ENCODE measurements at places on chromosomes 4 and X.

- no peak for DNase-seq
These were observed 95.0 kb downstream of the ARX start for GRCh38 chrX:24920769-24921168.

DNA sequence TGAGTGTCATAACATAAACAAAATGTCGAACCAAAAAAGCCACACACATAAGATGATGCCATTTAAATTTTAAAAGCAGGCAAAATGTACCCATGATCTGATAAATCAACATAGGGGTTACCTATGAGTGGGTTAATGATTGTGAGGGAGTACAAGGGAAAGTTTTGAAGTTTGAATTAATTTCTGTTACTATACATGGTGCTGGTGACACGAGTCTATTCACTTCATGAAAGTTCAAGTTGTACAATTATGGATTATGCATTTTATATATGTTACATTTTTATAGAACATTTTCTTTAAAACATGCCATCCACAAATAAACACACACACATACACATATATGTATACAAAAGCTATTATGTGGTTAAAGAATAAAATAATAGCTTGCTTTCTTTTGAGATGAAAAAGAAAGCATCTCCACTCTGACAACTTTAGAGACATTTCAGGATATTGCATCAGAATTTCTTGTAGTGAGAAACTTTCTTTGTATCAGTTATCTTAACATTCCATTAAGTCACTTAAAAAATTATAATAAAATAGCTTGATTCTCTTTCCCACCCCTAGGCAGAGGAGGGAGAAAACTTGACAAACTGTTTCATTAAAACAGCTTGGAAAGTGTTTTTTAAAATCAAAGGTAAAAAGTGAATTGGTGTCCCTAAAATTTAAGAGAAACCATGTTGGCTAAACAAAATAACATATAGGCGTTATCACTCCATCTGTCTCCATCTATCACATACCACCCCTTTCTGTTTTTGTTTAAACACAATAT lies 891.8 kb upstream of the NDST4 start:
- DNase-seq, result no peak

DNA sequence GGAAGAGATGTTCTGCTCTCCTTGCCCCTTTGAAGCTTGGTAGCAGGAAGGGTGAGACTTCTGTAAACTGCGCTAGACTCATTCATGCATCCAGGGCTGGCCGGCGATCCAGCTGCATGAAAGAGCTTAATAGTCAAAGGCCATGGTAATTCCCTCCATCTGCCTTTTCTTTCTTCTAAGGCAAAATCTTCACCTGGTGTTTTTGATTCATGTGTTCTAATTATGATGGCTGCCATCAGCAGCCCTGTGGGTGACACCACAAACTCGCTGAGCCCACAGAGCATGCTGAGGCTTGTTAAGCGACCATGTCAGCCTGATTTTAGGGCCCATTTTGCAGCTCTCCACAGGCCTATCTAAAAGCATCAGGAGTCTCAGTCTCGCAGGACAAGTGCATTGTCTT lies 450.1 kb upstream of the TENM3 start:
- no peak for DNase-seq

DNA sequence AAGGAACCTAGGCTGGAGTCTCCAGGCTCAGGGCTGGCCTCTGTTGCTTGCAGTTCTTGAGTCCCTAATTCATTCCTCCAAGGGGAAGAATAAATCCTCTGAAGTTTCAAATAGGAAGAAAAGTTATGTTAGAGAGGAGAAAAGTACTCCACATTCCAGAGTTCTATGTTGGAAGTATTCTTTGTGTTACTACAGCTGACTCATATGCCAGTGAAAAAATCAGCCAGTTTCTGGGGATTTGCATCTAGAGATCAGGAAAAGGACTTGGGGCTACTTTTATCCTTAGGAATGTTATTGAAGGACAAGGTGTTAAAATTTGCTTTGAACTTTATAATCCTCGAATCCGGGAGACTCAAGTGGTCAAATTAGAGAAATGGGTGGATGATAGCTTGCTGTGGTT lies 11.7 kb upstream of the NUDT9 start:
- DNase-seq, result no peak

- no peak for DNase-seq
These were observed 980.9 kb upstream of the DIAPH2 start for GRCh38 chrX:95703696-95704095.

- DNase-seq, result no peak
These were observed 19.2 kb upstream of the SPON2 start for GRCh38 chr4:1191621-1192020.

GRCh38 chr4:140724760-140725159 lies 31.4 kb downstream of the TBC1D9 start:
- no peak for DNase-seq

- no peak for DNase-seq
These were observed 1.5 kb downstream of the STARD8 start for GRCh38 chrX:68648960-68649359.

GRCh38 chrX:129654652-129655546 lies at the start of gene APLN:
APLN (minus strand) TSS chrX:129654956; CDS start chrX:129654630, 326 bp downstream.
- DNase-seq, result no peak

GRCh38 chrX:5549512-5549911 lies 679.2 kb downstream of the NLGN4X start:
- no peak for DNase-seq

DNA sequence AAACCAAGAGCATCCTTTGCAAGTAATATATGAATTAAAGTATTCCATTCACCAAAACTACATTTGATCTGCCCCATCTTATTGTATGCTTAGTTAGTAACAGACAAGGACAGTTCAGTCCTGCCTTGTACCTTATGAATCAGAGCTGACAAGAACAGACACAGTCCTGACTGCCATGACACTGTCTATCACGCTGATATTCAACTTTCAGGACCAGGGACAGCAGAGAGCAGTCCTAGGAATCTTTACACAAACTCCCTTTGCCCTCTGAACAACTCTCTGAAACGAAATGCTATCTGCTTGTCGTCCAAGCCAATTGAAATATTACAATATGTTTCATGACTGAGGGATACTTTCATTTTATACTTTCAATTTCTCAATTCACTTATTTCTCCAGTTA lies 268.6 kb upstream of the VCX start:
- no peak for DNase-seq

DNA sequence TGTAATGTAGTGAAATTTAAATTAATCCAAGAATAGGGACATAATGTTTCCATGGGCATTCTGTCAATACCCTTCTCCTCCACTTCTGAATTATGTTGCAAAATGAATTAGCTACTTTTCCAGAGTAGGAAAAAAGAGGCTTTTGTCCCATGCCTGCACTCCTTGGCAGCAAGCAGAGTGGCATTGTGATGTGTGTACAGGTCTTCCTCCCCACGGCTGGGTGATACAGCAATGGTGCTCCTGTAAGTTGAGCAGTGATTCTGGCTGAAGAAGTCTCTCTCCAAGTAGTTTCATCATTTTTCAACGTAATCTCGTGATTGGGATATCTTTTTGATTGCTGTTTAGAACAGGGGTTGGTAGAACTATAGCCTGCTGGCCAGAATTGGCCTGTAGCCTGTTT lies 59.9 kb downstream of the KIT start:
- no peak for DNase-seq

DNA sequence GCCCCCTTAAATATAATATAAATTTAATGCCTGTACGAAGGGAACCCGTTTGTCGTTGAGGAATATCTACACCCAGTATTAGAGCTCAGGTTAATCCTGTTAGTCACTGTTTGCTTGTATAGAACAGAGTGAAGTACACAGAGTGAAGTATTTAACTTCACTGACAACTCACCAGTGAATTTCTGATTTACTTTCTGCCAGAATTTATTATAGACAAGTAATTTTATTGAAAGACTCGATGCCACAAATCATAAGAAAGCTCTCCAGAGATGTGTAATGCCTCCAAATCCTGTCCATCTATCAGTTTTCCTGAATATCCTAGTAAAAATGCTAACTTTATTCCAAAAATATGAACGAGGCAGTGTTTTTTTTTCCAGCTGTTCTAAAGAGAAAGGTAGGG lies 1.6 kb downstream of the GAB1 start:
- DNase-seq, result no peak

GRCh38 chr4:16106956-16107355 lies 23.1 kb upstream of the PROM1 start:
- no peak for DNase-seq

DNA sequence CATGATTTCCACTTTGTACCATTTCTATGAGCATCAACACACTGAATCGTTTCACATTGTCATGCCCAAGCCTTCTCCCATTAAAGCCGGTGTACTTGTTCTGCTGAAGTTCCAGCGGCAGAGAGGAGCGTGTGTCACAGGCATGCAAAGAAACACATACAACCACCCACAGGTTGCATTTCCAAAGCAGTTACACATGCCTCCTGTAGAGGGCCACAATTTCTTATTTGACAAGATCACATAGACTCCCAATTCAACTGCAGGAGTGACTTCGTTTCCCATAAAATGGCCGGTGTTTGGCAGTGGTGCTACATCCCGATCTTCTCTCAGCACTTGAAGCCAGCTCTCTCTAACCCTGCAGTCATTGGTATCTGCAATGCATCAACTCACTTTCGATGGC lies 992.6 kb downstream of the NLGN4X start:
- no peak for DNase-seq

- no peak for DNase-seq
These were observed 29.8 kb upstream of the MAGEA11 start for GRCh38 chrX:149682031-149682430.

- DNase-seq, result peak; percentile 38
These were observed 5.6 kb upstream of the KANTR start for GRCh38 chrX:53088136-53088974.

- DNase-seq, result no peak
These were observed 1.4 kb upstream of the PHKA1 start for GRCh38 chrX:72715546-72715945.

DNA sequence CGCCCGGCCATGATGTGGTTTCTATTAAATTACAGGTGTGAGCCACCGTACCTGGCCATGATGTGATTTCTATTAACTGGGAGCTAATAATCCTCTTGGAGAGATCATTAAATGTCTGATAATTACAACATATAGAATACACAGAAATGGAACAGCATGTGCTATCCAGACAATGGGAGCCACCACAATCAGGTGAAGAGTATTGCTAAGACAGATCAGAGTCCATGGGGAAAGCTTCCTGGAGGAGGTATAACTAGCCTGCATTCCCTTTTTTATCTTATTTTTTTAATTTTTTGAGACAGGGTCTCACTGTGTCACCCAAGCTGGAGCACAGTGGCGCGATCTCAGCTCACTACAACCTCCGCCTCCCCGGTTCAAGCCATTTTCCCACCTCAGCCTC lies 146.8 kb downstream of the CHRNA9 start:
- no peak for DNase-seq

DNA sequence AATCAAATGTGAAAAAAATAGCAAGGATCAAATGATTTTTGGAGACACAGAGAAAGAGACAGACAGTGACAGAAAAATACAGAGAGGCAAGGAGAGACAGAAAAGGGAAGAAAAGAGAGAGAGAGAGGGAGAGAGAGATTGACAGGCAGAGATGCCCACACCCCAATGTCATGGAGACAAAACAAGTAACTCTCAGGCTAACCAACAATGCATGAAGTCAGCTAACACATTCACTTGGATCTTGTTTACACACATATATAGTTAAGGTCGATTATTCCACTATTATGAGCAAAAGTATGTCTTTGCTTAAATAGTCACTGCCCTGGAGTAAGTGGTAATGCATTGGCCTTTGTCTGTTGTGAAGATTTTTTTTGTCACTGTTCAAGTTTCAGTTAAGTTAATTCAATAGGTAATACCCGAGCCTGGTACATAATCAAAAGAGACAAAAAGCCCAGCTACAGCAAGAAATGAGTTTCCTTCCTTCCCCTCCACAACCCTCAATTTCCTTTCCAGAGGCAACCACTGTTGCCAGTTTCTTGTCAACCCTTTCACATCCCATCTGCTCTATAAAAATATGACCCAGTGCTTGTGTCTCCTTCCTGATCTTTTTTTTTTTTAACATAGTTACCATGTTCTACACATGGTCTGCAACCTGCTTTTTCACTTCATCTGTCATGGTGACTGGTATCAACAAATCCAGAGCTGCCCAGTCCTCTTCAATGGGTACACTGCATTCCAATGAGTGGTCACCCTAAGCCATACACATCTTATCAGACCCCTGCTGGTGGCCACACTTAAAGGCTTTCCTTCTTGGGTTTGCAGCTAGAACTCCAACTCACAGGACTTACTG lies 52.1 kb downstream of the PROM1 start:
- DNase-seq, result no peak

GRCh38 chr4:112968451-112969159 lies 80.8 kb upstream of the ANK2 start:
- no peak for DNase-seq

- no peak for DNase-seq
These were observed 142.3 kb downstream of the INPP4B start for GRCh38 chr4:142703694-142704309.

DNA sequence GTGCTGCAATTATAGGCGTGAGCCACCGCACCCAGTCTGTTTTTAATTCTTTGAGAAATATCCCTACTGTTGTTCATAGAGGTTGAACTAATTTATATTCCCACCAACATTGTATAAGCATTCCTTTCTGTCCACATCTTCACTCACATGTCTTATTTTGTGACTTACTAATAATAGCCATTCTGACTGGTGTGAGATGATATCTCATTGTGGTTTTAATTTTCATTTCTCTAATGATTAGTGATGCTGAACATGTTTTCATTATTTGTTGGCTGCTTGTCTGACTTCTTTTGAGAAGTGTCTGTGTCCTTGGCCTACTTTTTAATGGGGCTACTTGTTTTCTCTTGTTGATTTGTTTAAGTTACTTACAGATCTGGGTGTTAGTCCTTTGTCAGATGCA lies 310.9 kb upstream of the MAOA start:
- no peak for DNase-seq

DNA sequence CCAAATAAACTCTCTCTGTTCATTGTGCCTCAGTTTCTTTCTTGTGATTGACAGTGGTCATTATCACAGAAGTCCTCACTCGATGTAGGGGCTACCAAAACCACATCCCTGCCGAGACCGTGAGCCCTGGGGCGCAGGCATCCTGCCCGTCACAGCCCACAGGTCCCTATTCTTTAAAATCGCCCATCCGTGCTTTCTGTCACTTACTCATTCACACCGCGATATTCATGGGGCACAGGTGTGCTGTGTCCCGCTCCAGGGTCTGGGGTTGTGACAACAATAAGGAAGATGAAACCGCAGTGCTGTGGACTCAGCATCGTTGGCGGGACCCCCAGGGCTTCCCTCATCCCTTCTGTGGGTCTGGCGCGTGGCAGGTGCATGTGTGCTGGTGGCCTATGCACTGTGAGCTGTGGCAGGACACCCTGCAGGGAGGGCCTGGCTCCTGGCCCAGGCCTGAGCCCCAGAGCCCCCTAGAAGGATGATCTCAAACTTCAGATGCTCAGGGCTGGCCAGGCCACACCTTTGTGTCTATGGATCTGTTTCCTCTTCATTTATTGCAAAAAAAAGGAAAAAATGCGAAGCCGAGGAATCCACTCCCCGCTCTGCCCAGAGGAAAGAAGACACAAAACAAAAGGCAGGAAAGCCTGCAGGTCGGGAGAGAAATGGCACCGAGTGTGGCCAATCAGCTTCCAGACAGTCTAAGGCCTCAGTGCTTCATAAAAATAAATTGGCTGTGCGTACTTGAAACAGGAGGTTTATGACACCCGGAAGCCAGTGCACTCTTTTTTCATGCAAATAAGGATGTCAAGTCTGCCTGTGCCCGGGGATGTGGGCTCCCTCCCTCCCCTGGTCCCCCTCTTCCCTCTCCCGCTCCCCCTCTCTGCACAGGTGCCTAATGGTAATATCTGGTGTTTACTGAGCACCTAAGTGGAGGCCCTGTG lies 109.5 kb upstream of the ADRA2C start:
- no peak for DNase-seq

Data from AG09309 (cell line).